CD8-positive, alpha-beta memory T cell (primary cell): ENCODE measurements at places on chromosomes 16 and 17.

DNA sequence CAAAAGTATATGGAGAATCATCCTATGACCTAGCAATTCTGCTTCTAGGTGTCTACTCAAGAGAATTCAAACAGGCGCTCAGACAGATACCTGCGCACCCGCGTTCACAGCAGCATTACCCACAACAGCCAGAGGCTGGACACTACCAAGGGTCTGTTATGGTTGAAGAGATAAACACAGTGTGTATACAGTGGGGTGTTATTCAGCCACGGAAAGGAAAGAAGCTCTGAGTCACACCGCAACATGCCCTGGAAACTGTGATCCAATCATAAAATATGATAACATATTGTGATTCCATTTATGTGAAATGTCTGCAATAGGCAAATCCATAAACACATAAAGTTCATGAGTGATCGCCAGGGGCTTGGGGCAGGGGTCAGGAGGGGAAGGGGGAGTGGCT is 18.0 kb upstream of the JPH3 start:
- DNase-seq: no peak

DNA sequence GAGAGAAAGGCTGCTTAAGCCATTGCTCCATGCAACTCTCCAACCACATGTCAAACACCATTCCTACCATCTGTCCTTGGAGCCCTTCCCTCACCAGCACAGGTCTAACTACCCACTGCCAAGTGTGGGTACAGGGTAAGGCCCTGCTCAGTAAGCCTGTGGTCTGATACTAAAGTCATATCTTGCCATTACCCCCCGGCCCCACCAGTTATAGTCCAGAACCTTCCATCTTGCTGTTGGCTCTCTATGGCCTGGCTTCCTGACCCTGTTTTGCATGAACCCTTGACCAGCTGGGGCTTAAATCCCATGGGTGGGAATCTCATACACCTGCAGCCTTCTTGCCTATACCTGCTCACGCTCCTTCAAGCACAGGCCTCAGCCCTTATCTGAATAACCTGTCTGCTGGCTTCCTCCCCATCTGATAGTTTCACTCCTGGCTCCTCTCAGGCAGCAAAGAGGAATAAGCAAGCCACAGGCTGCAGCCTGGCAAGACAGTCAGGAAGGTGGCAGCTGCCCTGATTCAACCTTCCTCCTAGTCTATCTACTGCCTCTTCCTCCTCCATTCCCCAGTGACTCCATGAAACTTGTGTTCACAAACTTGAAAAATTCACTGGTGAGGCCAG is 64.1 kb downstream of the ZFHX3 start:
- no peak for DNase-seq

DNA sequence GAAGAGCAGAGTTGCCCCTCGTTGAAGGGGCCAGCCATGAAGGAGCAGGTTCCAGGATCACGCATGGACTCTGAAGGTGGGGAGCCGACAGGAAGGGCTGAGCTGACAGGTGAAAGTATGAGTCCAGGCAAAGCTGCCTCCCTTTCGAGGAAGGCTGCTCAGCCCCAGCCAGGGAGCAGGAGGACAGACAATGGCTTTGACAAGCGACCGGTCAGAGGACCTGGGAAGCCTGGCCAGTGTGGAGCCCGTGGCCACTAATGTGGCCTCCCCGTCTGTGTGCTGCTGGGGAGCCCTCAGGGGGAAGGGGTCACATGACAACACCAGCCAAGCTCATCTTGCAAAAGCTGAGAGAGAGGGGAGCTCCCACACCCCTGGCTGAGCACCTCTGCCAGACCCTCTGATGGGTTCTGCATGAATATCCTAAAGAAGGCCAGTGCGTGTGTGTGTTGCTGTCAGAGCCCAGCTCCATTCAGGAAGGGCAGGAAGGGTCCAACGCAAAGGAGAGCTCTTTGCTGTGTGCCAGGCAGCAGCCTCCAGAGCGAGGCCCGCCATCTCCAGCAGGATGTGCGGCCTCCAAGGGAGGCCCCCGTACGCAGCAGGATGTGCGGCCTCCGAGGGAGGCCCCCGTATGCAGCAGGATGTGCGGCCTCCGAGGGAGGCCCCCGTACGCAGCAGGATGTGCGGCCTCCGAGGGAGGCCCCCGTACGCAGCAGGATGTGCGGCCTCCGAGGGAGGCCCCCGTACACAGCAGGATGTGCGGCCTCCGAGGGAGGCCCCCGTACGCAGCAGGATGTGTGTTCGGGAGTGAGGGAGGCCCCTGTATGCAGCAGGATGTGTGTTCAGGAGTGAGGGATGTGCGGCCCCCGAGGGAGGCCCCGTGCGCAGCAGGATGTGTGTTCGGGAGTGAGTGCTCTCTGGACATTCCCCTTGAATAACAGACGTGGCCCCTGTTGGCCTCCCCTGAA is 102.1 kb upstream of the CHMP6 start:
- peak; percentile 61 for DNase-seq

DNA sequence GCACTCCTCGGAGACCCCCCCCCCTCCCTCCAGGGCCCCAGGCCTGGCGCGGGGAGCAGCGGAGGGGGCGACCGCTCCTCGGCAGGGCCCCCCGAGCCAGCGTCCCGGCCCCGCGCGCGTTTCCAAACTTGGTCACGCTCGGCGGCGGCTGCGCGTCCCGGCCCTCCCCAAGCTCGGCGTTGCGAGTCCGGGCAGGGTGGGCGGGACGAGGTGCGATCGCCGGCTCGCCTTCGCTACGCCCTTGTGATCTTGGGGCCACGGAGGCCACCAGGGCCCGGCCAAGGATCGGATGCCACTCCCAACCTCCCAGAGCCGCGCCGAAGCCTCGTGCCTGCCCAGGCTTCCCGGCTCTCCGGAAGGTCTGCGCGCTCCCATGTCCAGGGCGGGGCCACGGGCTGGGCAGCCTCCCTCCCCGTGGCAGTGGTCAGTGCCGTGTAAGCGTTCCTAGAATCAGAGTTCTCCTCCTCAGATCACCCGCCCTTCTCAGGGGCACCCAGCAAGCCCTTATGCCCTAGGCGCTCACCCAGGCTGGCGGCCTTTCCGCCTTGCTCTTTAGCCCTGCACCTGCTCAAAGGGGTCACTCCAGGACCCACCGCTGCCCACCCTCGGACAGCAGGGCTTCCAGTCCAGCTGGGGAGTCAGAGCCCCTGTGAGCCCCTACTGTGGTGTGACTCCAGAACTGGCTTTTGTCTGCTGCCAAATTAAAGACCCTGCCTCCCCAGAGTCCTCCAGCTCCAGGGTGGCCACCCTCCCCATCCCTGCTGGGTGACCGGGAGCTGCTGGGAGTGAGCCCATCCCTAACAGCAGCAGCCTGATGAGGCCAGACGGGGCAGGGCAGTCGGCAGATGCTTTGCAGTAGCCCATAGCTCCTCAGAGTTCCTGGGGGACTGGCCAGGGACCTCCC is 12.2 kb upstream of the MRPS23 start:
- DNase-seq: no peak

GRCh38 chr16:21274172-21274726 is 3.8 kb downstream of the CRYM start:
- DNase-seq: no peak

- no peak for DNase-seq
Measured at GRCh38 chr16:57539072-57539796, 2.9 kb upstream of the CCDC102A start.

DNA sequence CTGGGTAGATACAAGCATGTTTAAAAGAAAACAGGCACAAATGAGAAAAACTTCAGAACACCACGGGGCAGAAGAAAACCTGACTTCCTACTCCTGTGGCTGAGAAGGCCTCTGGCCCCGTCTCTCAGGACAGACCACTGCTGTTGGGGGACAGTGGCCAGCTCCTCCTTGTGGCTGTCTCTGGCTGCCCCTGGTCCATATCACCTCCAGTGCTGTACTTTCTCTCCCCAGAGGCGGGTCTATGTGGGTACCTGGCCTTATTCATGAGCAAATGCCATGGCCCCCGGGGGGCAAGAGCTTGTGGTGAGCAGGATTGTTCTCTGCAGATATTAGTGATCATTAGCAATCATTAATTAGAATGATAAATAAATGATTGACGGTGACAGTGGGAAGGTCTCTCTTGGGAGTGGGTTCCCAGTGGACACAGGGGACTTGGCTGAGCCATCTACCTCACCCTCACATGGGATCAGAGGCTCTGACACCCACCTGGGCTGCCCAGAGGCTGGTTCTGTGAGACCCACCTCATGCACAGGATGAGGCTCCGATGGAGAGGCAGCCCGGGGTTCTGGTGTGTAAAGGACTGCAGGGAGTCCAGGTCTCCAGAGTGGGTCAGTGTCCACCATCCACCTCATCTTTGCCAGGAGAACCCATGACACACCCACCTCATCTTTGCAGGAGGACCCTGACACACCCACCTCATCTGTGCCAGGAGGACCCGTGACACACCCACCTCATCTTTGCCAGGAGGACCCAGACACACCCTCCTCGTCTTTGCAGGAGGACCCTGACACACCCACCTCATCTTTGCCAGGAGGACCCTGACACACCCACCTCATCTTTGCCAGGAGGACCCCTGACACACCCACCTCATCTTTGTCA is 30.6 kb upstream of the CBFA2T3 start:
- DNase-seq: no peak

- DNase-seq: peak; percentile 55
Measured at GRCh38 chr17:7323731-7324437, 5.3 kb downstream of the NEURL4 start.

DNA sequence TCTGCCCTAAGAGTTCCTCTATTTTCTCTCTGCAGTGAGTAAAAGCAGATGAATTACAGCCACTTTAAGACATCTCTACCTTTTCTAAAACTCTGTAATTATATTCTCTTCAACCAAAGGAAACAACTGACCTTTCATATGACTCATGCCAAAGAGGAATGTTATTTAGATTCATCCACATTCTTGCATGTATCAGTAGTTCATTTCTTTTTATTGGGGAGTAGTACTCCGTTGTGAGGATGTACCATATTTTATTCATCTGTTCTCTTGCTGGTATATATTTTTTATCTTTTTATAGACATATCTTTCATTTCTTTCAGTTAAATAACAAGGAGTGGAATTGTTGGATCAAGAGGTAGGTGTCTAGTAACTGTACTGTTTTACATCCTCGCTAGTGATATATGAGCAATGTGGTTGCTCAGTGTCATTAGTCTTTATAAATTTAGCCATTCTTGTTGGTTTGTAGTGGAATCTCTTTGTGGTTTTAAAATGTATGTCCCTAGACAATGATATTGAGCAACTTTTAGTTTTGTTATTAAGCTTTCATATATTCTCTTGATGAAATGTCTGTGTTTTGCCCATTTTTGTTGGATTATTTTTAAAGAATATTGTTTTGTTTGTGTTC is 7.8 kb upstream of the MYH8 start:
- no peak for DNase-seq

GRCh38 chr17:7039832-7040231 is 4.0 kb downstream of the SLC16A13 start:
- no peak for DNase-seq

DNA sequence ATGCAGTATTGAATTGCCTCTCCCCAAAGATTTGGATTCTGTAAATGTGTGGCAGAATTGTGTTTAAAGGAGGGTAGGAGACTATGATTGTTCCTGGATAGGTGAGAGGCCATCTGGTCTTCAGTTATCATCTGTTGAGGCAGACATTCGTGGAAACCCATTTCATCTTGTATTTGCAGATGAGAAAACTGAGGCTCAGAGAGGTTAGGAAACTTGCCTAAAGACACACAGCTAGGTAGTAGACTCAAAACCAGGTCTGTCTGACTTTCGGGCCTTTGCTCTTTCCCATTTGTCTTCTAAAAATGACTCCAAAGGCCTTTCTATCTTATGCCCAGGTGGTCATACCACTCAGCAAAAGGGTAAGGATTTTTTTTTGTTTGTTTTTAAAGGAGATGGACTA is 210.3 kb downstream of the SHISA9 start:
- DNase-seq: no peak
